ENCODE measurements at places on chromosomes 6 and 20.

GRCh38 chr6:123677897-123678296, 41.1 kb upstream of the TRDN start:
- no peak for DNase-seq

- no peak for DNase-seq
These were observed 65.0 kb downstream of the HDDC2 start for GRCh38 chr6:125236536-125237327.

DNA sequence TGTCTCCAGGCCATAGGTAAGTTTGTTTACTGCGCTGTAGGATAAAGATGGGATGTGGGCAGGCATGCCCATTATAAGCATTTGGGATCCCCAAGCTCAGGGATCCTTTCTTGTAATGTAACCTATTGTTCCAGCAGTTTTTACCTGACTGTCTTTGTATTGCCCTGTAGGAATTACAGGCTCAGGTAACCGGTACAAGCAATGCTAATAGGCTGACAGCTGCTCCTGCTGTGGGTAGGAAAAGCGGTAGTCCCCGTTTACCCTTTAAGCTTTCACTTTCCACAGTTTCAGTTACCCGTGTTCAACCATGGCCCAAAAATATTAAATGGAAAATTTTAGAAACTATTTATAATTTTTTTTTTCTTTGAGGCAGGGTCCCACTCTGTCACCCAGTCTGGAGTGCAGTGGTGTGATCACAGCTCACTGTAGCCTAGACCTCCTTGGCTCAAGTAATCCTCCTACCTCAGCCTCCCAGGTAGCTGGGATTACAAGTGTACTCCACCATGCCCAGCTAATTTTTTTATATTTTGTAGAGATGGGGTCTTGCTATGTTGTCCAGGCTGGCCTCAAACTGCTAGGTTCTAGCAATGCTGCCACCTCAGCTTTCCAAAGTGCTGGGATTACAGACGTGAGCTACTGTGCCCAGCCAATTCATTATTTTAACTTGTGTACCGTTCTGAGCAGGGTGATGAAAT, 108.6 kb downstream of the CDYL start:
- no peak for DNase-seq

- no peak for DNase-seq
These were observed 7.8 kb downstream of the SIM1 start for GRCh38 chr6:100456908-100457235.

DNA sequence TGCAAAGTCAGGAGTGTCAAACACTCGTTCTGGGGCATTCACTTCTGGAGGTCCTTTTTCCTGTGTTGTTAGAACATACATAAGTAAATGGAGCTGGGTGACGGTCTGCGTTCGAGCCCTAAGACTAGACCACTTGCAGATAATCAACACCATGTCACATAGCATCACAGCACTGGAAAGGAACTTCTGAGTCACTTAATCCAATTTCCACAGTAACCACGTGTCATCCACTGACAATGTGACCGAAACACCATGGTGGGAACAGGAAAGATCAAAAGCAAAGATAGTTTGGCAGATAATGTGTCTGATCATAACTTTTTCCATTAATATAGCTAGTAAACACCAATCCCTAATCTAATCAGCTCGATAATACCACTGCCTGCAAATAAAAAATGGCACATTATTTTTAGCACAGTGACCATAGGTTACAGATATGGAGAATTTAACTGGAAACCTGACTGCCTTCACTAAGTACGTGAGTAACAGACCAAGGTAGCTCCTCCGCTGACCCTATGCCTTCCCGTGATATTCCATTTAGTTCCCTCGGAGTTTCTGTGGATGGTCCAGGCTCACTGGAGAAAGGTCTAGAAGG, 34.8 kb downstream of the WRNIP1 start:
- no peak for DNase-seq

DNA sequence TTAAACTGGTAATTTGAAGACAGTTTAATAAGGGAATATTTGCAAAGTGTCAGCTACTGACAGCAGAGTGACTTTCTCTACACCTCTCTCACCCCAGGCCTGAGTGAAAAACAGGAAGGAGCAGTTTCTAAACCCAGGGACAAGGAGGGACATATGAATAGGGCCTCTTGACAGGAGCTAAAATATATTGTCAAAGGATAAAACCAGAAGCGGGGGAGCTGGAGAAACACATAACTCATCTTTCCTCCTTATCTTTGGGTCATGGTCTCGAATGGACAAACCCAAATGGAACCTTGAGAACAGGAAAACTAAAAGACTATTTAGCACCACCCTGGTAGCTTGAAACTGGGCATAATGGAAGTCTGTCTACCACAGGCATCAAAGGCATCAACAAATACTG, 197.5 kb upstream of the FOXA2 start:
- DNase-seq: no peak

- DNase-seq: no peak
These were observed 213.3 kb downstream of the ZDHHC14 start for GRCh38 chr6:157594292-157594691.

DNA sequence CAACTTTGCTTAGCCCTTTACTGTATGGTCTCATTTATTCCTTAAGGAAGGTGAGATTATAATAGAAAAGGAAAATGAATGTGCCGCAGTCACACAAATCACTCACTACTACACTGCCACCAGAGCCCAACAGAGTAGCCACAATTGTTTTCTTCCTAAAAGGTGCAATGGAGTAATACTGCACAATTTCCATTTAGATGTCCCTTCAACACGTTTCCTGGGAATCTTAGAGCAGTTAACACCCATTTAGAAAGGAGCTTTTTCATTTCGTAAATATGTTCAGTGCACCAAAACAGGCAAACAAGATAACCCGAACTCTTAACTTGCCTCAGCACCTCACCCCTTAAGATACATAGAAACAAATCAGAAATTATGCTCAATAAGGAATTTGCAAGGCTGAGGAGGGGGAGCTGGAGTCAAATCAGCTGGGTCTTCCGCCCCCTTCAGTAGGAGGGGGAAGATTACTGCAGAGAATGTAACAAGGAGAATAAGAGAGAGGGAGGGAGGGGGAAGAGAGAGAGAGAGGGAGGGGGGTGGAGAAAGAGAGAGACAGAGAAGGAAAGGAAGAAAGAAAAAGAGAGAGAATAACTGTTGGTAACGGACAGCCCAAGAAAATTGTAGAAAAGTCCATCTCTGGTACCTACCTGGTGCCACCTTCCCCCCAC, 155.5 kb downstream of the BCAS1 start:
- DNase-seq: peak; percentile 26

DNA sequence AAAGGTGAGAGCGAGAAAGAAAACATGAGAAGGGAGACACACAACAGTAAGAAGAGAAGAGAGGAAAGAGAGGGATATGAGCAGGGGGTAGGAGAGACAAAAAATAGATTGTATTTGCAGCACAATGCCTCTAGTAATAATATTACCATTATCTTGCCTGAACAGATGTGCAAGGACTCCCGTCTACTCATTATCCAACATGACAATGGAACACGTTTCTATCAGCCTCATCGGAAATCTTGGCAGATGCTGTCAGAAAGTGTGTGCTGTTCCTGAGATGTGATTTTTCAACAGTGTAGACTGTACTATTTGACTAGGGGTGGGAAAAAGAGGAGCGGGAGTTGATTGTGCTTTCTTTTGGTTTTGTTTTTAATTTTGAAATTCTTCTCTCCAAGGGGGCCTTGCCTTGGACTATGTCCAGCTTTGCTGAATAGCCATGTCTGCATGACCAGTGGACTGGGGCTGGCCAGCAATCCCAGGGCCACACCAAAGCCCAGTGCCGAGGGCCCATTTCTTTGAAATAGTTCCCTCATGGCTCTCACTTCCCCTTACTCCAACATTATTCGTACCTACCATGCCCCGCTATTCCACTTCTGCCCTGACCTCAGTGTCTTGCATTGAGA, 11.3 kb upstream of the TRAM2 start:
- DNase-seq: no peak

DNA sequence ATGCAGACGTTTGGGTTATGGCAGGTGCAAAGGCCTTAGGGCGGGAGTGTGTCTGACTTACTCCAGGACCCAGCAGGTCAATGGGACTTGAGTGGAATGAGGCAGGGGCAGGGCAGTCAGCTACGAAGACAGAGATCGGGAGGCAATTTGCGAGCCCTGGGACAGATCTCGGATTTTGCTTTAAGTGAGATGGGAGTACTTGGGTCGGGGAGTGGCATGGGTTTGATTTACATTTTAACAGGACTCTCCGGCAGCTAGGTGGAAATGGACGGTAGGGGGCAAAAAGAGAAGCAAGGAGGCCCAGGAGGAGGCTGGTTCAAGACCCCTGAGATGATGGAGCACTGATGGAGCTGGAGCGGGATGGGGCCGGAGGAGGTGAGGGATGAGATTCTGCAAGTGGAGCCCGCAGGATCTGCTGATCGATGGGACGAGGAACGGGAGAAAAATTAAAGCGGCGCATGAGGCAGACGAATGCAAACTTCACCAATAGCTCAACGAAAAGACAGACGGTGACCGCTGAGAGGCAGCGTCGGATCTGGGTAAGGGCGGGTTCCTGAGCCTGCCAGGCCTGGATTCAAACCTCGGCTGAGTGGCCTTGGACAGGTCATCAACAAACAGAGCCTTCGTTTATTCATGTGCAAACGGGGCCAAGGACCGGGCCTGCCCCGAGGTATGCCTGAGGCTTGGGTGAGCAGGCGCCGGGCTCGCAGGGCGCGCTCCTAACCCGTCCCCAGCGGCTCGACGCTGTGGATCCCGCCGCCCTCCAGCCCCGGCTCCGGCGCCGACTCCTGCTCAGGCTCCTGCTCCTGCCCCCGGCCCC, 756 bp upstream of the RBCK1 start:
- DNase-seq: peak; percentile 83

DNA sequence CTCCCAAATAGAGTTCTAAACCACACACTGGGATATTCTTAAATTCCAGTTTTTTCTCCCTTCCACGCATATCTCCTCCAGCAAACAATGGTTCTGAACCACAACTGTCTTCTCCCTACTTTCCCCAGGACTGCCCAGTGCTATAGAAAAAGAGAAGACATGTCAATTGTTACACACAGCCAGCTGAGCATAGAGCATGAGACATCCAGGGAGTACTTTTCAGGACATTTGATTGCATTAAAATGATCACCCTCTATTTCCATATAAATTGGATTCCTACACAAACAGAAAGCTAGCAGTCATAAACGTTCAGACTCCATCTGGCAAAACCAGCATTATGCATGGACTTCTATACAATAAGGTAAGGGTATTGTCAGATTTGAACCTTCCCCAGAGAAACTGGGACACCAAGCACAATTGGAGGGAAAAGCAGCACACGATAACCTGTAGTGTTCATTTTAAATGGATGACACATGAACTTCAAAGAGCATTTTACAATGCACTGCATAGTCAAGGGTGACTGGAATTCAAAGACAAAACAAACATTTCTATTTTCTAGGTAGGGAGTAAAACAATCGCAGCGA, 93.1 kb upstream of the HEY2 start:
- no peak for DNase-seq

DNA sequence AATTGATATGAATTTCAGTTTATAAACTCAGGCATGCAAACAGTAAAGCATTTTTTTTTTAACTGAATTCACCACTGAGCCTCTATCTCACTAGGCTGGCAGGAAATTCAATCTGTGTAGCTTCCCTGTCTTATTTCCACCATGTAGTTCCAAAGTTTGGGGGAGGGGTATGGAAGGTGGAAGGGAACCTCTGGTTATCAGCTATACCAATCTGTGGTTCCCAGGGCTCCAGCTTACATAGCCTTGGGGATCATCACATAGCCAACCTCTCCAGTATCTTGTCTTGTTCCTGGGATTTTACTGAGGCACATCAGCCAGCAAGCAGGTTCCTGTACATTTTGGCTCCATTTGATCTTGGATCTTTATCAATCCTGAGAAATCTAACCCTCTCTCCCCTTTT, 15.6 kb downstream of the RAD21L1 start:
- no peak for DNase-seq

DNA sequence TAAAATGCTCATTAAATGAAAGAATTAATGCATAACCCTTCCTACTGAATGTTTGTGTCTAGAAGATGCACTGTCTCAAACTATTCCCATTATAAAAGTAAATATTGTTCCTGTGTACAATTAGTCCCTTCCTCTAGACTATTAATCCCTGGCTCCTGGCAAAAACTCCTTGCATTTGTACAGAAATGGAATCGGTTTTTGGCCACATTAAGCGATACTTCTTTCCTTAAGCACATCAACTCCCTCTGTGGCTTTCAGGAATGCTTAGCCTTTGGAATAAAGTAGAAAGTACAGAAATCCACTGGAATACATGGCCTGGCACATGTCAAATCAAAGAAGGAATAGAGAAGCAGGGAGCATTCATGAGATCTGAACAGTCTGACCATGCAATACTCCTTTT, 179.8 kb downstream of the GMPR start:
- DNase-seq: no peak

GRCh38 chr20:15742627-15743026, 830.6 kb downstream of the KIF16B start:
- no peak for DNase-seq

DNA sequence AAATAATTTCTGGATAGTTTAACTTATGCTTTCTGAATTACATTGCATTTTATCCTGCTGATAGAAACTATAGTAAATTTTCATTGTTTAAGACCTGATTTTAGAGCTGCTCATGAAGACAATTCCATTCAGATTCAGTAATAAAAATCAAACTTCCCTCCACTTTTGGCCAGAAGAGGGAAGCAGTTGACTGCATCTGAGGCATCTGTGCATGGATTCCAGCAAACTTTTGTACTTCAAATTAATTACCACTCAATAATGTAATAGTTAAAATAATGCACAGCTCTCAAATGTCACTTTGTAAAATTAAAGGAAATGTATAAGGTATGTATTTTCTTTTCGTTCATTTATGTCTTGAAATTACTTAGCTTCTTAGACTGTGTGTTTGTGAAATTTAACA, 64.2 kb upstream of the SLC35B3 start:
- peak; percentile 8 for DNase-seq

DNA sequence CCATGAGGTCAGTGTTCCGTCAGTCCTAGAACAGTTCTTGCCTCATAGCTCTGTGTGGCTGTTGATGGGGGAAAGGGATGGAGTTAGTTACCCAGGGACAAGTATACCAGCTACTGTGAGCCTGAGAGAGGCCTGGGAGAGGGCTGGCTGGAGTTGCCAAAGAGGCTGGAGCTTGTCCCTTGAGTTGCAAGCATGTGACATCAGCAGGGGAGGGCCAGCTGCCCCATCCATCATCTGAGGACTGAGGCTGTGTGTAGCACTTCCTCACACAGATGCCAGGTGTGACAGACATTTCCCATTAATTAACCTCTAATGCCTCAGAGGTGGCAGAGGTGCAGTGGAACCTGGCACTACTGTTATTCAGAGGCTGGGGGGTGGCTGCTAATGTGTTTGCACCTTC, 131.6 kb downstream of the PHACTR3 start:
- no peak for DNase-seq

GRCh38 chr6:125968493-125968892, 11.9 kb downstream of the HINT3 start:
- DNase-seq: no peak

DNA sequence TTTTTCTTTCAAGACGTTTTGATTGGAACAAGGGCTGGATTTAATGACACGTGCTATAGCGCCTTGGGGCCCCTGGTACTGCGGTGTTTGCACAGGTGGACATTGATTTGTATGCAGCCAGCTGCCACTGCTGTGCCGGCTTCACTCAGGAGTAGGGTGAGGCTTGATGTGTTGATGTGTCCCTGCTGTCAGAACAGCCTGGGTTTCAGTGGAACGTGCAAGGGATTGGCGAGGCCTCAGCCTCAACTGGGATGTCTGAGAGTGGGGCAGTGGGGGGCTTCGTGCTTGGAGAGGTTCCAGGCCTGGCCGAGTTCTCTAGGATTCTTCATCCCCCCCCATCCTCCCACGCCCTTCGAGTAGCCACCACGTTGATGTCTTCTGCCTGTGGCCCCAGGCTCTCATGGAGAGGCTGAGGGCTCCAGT, 23.0 kb downstream of the PYGB start:
- DNase-seq: no peak
